ENCODE measurements at places on chromosomes 3 and 15.

DNA sequence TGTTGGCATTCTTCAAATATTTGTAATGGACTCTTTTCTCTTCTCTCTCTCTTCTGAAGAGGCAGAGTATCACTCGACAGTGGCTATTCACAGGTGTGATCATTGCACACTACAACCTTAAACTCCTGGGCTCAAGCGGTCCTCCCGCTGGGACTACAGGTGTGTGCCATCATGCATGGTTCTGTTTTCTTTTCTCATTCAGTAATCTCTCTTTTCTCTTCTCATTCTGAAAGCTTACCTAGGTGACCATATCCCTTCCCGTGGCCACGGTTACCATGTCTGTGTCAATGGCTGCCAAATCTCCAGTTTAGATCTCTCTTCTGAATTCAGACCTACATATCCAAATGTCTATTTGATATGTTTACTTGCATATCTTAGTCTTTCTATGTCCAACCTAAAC lies 96.3 kb downstream of the SOX2 start:
- no peak for DNase-seq

- no peak for DNase-seq
Measured at GRCh38 chr15:50355980-50356379, 982 bp upstream of the GABPB1 start.

GRCh38 chr3:196147116-196147515 lies 64.1 kb downstream of the ZDHHC19 start:
- DNase-seq = no peak

GRCh38 chr15:23910030-23910429 lies 222.9 kb upstream of the NDN start:
- no peak for DNase-seq

GRCh38 chr15:25529774-25530173 lies 91.0 kb upstream of the UBE3A start:
- no peak for DNase-seq

GRCh38 chr15:68583321-68583720 lies 4.5 kb downstream of the CORO2B start:
- DNase-seq = no peak

DNA sequence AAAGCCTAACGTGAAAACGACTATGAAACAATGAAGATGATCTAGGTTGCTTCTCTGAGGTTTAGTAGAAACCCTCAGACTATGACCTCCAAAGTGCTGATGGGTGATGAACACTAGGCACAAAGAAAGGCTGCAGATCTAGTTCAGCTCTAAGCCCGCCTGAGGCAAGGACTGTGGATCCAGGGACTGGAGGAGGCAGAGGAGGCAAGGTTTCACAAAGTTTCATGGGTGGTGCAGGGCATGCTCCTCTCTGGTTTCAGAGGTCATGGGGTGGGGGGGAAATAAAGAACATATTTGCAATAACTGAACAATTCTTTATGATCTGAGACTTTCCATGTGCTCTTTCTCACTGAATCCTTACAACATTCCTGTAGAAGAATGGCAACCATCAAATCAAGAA lies 679.2 kb downstream of the NTRK3 start:
- DNase-seq = no peak

DNA sequence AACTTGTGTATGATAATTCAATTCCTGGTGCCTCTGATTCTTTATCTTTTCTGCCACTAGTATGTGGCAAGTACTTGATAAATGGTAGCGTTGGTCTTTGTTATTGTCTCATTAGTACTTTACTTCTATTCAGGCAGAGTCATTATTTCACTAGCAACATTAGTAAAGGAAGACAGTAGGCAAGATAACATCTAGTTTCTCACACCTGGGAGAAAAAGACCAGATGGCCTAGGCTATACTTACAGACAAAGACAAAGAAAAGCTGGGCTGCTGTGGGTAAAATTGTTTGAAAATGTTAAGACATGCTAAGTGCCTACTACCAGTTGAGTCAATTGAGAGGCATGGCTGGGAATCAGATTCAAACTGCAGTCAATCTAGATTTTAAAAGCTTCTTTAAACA lies 198.7 kb upstream of the CMC1 start:
- DNase-seq = no peak

GRCh38 chr15:100765467-100766241 lies 114.0 kb upstream of the ALDH1A3 start:
- no peak for DNase-seq

DNA sequence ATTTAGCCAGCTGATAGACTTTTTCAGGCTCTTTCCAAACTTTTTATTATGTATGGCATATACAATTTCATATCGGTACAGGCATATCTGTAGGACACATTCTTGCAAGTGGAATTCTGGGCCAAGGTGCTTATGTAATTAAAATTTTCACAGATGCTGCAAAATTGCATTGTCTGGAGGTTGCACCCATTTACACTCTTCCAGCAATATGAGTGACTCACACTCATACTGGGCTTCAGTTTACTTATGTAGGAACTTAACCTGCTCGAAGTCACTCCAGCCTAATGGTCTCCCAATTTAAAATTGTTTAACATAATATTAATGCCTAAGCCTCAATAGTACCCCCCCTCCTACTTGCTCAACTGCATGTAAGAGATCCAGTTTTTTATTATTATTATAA lies 11.2 kb upstream of the SEC62 start:
- no peak for DNase-seq

- peak; percentile 47 for DNase-seq
Measured at GRCh38 chr3:42572278-42572677, 9.5 kb downstream of the SEC22C start.

DNA sequence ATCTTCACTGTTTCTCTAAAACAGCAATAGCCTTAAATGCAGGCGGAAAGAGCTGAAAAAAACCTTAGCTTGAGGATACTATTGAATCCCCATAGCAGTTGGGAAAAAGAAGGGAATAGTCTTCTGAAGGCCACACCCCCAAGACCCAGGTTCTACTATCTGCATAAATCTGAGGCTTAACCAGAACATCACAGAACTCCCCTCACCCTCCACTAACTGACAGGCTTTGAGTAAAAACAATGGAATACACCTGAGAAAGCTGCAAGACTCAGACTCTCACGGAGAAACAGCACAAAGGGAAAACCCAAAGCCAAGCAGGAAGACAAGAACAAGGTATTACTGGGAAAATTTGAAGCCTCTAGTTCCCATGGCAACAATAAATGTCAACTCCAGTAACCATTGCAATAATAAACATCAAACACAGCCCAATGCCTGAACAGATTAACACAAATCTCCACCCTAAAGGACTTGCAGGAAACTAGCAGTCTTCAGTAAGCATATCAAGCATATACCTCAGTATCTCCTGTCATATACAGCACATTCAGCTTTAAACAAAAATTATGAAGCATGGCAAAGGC lies 56.4 kb downstream of the TMCC1 start:
- DNase-seq = no peak

GRCh38 chr3:188589071-188589470 lies 435.1 kb downstream of the LPP start:
- no peak for DNase-seq

DNA sequence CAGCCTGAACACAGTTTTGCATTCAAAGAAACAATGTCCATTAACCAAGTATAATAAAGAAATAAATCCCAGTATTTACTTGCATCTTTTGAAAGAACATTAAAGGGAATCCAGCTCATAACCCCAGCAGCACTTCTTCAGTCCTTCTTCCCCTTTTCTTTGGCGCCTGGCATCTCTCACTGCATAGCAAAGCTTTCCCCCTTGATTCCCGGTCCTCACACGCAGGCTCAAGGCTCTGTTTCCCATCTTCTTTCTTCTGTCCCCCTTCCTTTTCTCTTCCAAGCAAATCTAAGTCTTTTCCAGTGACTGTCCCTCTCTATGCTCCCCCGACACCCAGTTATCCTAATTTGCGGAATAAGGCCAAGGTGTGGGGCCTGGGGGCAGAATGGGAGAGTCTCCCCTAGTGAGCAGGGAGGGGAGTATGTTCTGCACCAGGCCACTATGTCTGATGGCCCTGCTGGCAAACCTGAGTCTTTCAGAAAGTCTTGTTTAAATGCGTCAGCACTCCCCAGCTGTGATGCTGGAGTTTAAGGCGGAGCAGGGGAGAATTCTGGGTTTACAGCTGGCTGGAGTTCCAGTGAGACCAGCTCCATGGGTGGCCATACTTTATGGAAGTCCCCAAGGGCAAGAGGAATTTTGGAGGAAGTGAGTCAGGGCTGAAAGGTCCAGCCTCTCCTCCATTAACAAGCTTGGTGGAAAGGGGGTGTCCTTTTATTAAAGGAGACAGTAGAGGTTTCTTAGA lies 42.1 kb downstream of the GOLGA6A start:
- DNase-seq = no peak

GRCh38 chr15:23411841-23412240 lies 35.2 kb downstream of the GOLGA6L2 start:
- DNase-seq = no peak

GRCh38 chr3:42101048-42101447 lies 9.9 kb downstream of the TRAK1 start:
- no peak for DNase-seq

- no peak for DNase-seq
Measured at GRCh38 chr15:67834581-67835296, 5.1 kb downstream of the RNU6-1 start.

GRCh38 chr3:62097121-62097520 lies 276.2 kb downstream of the FEZF2 start:
- DNase-seq = no peak
